ENCODE measurements at places on chromosomes 1 and 21. TPM values are rescaled to one million over a fixed set of nuclear protein-coding genes. Genes with fewer than 3 reads are reported as not detected.

The MAP3K21 gene
- total RNA-seq, result 0.30 TPM

The CCDC27 gene
- total RNA-seq, result not detected

The C1orf116 gene
- 0.32 TPM for total RNA-seq

The CACNA1S gene
- not detected for total RNA-seq

The CHAF1B gene
- 10.0 TPM for total RNA-seq

The CRNN gene
- total RNA-seq, result not detected

The SYT2 gene
- total RNA-seq, result not detected
